ENCODE measurements at places on chromosomes 4 and X. TPM values are rescaled to one million over a fixed set of nuclear protein-coding genes. Genes with fewer than 3 reads are reported as not detected.
A peak's percentile ranks its signal among the peaks of the same experiment; 100 is the strongest.

DNA sequence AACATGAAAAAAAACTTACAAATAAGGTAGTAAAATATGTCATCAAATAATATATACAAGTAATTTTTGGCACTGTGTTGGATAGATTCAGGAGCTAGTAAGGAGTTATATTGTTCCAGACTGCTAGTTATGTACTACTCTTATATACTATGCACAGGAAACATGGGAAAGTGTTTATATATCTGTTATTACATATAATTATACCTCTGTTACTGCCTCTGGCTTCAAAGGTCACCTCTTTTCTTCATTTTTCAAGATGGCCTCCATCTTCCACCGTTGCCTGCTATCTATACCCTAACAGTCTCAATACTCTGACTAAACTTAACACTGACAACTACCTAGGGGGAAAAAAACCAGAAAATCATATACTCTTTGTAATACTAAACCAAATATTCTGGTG, 29.5 kb downstream of the LIN54 start:
- no peak for DNase-seq

- DNase-seq, result no peak
Observed at GRCh38 chr4:156265407-156265806, 311.7 kb upstream of the CTSO start.

DNA sequence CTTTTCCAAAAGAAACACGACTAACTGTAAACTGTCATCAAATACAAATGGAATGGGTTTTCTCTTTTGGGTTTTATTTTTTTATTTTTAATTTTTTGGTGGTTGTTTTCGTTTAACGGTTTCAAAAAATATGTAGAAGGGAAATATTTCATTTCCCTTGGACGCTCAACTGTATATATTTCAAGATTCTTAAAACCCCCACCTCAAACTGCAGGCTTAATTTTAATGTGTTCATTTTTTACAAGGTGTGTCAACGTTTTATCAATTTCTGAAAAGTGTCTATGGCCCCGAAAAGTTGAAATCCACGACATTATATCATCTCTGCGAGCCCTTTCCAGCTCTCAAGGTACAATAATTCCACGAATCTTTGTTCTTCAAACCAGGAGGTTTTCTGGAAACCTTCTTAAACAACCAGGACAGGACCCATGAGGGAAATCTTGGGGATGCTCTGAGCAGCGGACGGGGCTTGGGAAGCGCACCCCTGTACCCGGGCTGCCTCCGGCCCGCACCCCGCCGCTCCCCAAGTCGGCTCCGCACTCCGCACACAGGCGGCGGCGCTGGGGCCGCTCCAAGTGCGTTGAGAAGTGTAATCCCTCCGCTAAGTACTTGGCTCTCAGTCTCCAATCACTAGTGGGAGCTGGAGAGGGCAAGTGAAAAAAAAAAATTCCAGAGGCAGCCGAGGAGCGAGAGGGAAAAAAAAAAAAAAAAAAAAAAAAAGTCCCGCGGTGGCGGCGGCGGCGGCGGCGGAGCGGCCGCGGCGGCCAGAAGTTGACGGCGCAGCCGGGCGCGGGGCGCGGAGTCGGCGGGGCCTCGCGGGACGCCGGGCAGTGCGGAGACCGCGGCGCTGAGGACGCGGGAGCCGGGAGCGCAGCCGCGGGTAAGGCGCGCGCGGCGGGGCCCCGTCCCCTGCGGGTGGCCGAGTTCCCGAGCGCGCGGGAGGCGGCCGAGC, at the start of gene BMPR1B:
BMPR1B (plus strand) TSS at position 764 of the 949 bp plus-strand sequence. CDS start 346,470 bp downstream, outside the sequence.
- DNase-seq, result no peak

- DNase-seq, result no peak
Observed at GRCh38 chrX:43590150-43590549, 65.9 kb upstream of the MAOA start.

The PCDH11X gene
- total RNA-seq, result not detected

The XKRX gene
- total RNA-seq, result 0.43 TPM

GRCh38 chrX:134572816-134573682, 85.2 kb downstream of the PLAC1 start:
- no peak for DNase-seq

The CENPVL2 gene
- total RNA-seq, result not detected

- no peak for DNase-seq
Observed at GRCh38 chrX:106932960-106933537, 12.8 kb downstream of the CLDN2 start.

The SPACA5 gene
- not detected for total RNA-seq

- DNase-seq, result peak; percentile 50
Observed at GRCh38 chrX:25015486-25016360, at the start of gene ARX. ARX (minus strand) TSS chrX:25015965; CDS start chrX:25015737, 228 bp downstream.

The PITX2 gene
- total RNA-seq, result not detected

The MAGEB2 gene
- total RNA-seq, result not detected

- no peak for DNase-seq
Observed at GRCh38 chrX:107736781-107737531, 38.6 kb downstream of the TSC22D3 start.

All from activated CD8-positive, alpha-beta T cell treated with anti-CD3 and anti-CD28 coated beads for 36 hours (primary cell).